ENCODE measurements at places on chromosomes 16 and 17.

DNA sequence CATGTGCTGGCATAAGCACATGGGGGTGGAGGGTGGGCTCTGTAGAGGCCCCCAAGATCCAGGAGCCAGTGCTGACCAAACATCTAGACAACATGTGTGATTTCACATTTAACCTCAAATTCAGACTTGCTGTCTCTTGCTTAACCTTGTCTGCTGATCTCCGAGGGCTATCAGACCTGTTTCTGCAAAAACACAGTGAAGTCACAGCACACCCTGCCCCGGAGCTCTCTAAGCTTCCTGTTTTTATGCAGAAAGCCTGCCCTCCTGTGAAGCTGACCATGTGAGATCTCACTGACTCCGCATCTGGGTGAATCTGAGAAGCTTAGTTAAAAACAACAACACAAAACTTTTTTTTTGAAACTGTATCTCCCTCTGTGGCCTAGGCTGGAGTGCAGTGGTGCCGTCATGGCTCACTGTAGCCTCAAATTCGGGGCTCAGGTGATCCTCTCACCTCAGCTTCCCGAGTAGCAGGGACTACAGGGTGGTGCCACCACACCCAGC, 6.6 kb upstream of the DPEP2 start:
- DNase-seq = peak; percentile 37

- no peak for DNase-seq
Observed at GRCh38 chr17:43377056-43377810, 21.6 kb upstream of the ARL4D start.

GRCh38 chr16:87580855-87581261, 21.4 kb upstream of the JPH3 start:
- DNase-seq = peak; percentile 56

DNA sequence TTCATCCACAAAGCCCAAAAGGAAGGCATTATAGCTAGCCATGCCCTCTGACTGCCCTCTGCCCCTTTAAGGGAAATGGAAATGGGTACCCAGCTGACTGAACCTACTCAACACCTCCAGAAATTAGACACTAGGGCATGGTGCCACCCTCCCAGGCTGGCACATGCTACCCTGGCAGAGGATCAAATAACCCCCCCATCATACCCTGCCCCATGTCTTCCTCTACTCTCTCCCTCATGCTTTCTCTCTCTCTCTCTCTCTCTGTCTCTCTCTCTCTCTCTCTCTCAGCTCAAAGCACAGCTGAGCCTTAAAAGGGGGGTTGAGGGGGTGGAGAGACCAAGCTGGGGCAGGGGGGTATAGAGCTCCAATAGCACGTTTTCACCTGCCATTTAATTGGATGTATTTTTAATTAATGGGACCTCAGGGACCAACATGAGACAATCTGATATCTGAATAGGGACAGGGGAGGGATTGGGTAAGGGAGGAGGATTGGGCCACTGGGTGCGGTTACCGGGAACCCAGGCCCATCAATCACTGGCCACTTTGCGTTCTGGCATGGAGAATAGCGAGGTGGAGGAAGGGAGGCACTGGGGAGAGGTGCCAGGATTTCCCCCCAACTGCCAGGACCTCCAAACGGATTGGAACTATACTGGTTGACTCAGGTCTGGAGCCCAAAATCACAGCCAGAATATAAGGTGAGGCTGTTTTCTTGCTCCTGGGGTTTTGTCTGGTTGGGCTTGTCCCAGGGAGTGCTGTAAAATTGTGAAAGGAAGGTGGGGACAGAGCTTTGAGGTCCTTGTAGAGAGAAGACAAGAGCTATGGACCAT, 57.8 kb downstream of the NEUROD2 start:
- DNase-seq = no peak

GRCh38 chr16:11639925-11640899, 28.0 kb upstream of the SNN start:
- peak; percentile 99 for DNase-seq

DNA sequence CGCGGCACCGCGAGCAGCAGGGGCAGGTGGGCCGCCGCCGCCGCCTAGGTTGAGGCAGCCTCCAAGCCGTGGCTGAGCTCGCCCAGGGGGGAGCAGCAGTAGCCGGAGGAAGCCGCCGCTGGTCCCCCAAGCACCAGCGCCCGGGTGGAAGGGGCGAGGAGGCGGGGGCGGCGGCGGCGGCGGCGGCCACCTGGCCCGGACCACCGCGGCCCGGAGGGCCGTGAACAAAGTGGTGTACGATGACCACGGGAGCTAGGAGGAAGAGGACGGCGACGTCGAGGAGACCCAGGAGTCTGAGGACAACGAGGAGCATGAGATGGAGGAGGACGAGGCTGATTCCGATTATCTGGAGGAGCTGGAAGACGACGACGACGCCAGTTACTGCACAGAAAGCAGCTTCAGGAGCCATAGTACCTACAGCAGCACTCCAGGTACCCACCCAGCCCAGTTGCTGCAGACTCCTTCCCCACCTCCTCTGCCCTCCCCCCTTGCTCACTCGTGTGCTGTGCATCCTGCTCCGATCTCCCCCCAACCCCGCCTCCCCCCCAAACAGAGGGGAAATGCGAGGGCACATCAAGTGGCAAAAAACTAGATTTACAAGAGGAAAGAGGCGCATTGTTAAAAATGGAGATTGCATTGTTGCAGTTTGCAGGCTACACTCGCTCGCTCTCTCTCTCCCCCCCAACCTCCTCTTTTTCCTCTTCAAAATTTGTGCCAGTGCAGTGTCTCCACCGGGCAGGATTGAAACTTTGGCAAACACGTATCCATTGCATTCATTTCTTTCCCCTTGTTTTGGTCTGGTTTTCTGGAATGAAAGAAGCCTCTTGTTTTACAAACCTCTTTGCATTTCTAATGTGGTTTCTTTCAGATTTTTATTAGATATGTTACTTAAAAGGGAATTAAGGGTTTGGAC, 41.8 kb upstream of the AMZ2 start:
- DNase-seq = no peak

DNA sequence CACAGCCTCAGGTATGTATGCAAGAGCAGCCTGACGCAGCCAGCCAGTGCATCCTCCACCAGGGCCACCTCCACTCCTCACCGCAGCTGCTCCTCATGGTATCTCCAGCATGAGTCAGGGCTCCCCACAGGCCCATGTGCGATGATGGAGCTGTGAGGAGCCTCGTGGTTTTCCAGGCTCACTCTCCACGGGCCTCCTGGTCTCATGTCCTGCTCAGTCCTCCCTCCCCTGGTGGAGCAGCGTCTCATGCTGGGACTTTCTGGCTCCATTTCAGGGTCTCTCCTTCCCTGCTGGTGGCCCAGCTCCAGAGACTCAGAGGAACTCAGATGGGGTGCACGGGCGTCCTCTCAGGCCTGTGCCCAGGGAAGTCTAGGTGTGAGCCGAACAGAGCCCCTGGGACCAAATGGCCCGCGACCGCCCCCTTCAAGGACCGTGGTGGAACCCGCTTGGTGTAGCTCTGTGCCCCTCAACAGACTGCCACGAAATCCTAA, 70.4 kb downstream of the METRNL start:
- no peak for DNase-seq

DNA sequence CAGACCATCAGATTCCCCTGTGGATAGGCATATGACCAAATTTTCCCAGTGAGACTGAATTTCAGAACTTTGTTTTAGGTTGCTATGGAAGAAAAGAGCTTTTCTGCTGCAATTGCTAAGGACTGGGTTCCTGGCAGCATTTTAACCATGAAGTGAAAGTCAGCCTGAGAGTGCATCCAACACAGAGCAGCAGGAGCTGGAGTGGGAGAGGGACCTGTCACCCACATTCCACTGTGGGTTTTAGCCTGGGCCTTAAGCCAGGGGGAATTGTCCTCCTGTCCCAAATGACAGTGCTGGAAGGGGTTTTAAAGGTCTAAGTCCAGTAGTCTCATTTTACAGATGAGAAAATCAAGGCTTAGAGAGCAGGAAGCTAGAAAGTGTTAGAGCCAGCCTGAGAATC, 203.5 kb upstream of the N4BP1 start:
- no peak for DNase-seq

DNA sequence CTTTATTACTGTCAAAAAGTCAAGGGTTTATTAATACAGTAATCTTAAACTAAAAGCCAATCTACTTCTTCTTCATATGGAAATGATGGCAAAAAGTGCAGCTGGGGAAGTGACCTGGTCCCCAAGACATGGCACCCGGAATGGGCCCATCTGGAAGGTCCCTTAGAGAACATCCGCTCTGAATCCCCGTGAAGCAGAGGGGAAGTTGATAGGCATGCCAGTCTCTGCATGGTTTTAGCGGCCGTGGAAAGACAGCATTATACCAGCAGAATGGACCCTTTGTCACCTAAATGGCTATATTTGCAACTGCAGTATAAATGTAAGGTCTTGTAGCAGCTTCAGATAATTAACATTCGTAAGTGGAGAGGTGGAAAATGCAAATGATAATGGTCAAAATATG, 32.4 kb downstream of the COTL1 start:
- no peak for DNase-seq

DNA sequence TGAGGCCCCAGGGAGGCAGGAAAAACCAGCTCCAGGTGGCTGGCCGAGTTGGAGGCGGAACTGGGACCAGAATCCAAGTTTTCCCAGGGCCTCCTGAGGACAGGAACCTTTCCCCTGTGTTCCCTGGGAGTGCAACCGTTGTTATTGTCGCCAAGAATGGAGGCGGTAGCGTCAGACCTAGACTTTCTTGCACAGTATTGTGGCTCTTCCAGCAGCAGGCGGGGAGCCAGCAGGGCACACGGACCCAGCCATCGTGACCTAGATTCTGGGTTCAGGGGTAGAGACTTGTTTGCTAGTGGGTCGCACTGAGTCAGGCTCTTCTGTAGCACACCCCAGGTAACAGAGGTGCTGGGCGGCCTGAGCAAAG, 667 bp upstream of the KIF19 start:
- DNase-seq = no peak

DNA sequence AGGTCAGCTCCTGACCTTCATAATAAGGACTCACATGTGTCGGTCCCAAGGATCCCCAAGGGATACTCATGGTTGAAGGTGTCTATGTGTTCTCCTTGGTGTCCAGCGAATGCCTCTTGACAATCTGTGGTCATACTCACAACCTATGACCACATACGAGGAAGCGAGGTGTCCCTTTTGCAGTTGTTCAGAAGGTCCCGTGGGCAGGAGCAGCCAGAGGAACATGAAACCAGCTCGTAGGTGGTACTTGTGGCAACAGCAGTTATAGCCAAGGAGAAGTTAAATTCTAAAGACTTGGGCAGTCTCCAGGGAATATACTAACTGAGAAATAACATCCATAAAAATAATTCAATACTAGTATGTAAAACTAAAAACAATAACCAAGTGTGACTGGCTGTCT, 685.3 kb downstream of the WWOX start:
- DNase-seq = no peak

DNA sequence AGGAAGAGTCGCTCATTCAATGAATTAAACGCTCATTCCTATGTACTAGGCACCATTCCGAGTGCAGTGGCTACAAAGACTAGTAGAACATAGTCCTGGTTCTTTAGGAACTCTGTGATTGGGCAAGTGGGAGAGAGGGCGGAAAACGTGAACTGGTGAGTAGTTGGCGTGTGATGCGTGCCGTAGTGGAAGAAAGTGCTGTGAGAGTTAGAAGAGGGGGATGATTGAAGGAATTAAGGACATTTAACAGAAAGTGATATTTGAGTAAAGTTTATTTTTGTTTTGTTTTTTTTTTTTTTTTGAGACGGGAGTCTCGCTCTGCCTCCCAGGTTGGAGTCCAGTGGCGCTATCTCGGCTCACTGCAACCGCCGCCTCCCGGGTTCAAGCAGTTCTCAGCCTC, 7.9 kb upstream of the SLFN14 start:
- DNase-seq = peak; percentile 51

- DNase-seq = no peak
Observed at GRCh38 chr17:70920416-70920815, 751.1 kb downstream of the KCNJ2 start.

GRCh38 chr17:36470499-36470898, 16.0 kb upstream of the ZNHIT3 start:
- no peak for DNase-seq

DNA sequence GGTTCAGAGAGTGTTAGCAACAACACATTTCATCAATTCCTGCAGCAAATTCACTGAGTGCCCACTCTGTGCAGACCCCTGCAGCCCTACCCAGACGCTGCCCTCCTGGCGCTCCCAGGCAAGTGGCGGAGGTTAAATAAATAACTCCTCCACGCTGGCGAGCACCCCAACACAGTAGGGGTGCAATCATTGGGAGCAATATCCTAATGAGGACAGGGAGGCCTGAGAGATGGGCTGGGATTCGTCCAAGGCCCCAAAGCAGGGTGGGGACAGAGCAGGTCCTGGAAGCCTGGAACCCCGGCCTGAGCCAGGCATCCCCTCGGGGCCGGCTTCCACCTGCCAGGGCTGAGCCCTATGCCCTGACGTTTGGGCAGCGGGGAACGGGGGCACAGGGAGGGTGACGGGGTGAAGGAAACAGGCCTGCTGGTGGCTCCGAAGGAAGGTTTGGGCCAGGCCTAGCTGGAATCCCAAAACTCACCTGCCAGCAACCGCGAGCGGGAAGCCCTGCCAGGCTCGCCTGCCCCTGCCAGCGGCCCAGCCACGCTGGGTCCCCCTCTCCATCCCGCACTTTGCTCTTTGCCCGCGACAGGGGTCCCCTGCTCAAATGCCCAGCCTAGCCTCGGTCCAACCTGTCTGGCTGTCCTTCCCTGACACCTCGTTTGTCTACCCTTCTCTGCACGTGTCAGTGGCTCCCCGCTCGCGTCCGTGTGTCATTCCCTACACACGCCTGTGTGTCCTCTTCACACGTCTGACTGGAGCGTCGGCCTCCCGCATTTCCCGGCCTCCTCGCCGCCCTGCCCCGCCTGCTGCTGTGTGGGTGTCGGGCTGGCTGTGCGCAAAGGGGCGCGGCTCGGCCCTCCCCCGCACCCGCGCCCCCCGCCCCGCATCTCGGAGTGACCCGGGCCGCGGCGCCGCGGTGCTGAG, 721 bp upstream of the BEAN1 start:
- no peak for DNase-seq

DNA sequence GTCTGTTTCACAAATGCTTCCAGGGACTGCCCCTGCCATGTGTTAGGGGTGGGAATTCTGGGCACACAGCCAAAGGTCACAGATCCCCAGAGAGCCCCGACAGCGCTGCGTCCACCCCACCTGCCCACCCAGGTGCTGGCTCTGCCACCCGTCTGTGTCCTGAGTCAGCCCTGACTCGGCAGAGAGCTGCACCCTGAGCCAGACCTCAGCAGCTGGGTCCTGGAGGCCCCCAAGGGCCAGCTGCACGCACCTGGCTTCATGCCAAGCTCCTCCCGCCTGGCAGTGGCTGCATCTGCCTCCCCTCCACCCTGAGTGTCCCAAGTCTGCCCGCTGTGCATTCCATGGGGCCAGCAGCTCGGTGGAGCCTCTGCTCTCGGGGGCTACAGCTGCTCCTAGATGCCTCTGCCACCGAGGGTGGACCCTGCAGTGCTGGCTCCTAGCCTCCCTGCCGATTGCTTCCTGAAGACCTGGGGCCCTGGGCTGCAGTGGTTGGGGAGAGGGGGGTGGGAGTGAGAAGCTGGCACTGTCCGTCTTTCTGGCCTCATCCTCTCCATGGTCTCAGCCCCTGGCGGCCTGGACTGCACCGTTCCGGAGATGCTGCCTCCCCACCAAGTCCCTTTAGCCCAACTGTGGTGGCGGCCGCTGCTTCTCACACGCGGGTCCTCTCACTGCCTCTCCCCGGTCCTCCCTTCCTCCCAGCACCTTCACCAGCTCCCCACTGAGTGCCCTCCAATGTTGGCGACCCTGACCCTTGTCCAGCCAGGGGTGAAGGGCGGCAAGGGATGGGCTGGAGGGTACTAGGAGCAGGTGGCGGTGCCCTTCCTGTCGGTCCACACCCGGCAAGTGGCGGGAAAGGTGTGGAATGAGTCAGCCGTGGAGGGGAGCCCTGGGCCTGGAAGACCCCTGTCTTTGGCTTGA, 3.0 kb downstream of the SECTM1 start:
- peak; percentile 86 for DNase-seq
